Caco-2 (cell line): ENCODE measurements at places on chromosomes 4 and X.
A peak's percentile ranks its signal among the peaks of the same experiment; 100 is the strongest.

- no peak for DNase-seq
Observed at GRCh38 chr4:12016729-12017128, 588.0 kb upstream of the HS3ST1 start.

GRCh38 chrX:65783746-65784145 lies 116.3 kb downstream of the MSN start:
- DNase-seq = no peak

- DNase-seq = no peak
Observed at GRCh38 chr4:163991298-163991865, 496.9 kb downstream of the TMA16 start.

GRCh38 chr4:109590905-109591304 lies 30.9 kb downstream of the MCUB start:
- no peak for DNase-seq

GRCh38 chrX:130125091-130125874 lies 15.0 kb upstream of the ELF4 start:
- no peak for DNase-seq

- no peak for DNase-seq
Observed at GRCh38 chrX:155148724-155149537, 67.3 kb upstream of the VBP1 start.

DNA sequence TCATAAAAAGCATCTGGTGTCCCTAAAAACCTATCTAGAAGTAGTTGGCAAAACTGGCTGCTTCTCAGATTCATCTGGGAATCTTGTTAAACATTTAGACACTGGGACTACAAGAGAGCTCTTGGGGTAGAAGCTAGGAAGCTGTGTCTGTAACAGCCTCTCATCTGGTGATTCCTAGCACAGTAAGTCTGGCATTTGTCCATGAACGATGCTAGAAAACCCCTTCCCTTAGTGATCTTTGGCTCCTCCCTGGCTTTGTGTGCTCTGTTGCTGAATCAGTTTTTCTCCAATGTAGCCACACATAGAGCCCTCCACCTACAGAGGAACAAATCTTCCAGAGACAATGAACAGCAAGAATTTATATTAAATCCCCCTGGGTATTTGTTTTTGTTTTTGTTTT lies 951.7 kb upstream of the LCORL start:
- DNase-seq = no peak

DNA sequence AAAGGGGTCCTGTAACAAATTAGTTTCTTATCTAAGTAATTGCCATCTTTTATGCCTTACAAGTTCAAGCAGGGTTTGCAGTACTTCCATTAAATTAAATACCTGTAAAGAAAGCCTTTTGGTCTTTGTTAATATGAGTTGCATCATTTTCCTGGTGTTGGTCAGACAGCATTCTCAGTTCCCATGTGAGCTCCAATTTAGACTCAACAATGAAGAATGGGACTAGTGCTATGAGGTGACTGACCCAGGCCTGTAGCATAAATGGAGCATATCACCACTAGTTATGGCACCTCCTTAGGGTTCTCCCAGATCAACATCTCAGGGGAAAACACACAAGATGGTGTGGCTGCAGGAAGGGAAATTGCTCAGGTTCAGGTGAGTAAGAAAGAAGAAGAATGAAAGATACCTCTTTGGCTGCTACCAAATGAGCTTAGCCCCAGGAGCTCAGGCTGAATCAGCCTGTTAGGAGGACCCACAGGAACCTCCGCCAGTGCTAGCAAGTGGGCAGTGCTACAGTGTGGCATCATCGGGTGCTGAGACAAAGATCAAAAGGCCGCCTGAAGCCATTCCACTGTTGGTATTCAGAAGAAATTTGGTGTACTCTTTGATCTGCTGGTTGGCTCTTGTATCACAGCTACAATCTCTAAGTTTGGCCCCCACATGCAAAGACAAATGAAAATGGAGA lies 1.8 kb downstream of the TTC29 start:
- peak; percentile 1 for DNase-seq

- DNase-seq = no peak
Observed at GRCh38 chr4:22574880-22575279, 59.0 kb upstream of the ADGRA3 start.

- no peak for DNase-seq
Observed at GRCh38 chr4:95183656-95184408, 364.9 kb downstream of the UNC5C start.

GRCh38 chr4:21203416-21203815 lies 503.2 kb downstream of the PACRGL start:
- no peak for DNase-seq

DNA sequence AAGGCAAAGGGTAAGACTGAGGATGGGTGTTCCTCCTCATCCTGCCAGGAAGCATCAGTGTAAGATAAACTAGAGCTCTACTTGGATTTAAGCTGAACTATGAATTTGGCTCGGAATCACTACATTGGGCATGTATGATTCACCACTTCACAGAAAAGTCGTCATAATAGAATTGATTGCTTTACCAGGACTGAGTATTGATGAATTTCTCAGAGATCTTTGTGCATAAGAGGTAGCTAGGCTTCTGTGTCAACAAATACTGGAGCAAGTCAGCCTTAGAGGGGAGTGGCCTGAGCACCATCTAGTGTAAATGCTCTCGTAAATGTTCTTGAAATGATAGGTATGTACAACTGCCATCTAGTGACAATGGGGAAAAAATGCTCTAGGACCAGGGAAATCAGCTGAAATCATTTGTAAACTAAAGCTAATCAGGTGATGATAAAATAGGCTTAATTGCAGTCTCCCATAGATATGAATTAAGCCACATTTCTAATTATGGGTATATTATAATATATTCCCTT lies 309.5 kb upstream of the FMR1 start:
- peak; percentile 1 for DNase-seq

DNA sequence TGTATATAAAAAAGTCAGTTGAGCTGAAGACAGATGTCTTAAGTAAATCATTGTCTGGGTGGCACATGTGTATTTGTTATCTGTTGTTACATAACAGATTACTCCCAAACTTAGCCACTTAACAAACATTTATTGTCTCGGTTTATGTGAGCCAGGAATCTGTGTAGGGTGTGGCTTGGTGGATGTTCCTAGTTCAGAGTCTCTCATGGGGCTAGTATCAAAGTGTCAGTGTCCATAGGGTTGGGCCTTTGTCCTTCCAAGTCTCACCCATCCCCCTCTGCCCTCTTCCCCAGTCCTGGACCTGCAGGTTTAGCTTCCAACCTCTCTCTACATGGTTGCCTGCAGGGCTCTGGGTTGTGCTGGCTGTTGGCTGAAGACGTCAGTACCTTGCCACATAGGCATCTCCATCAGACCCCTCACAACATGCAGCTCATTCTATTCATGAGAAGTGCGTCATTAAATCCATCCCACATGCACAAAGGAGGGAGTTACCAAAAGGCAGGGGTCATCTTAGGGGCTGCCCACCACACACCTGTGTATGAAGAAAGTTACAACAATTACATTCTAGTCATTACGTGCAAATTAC lies 127.5 kb downstream of the HS3ST1 start:
- DNase-seq = peak; percentile 9

GRCh38 chr4:174217273-174218126 lies 66.0 kb downstream of the FBXO8 start:
- no peak for DNase-seq

DNA sequence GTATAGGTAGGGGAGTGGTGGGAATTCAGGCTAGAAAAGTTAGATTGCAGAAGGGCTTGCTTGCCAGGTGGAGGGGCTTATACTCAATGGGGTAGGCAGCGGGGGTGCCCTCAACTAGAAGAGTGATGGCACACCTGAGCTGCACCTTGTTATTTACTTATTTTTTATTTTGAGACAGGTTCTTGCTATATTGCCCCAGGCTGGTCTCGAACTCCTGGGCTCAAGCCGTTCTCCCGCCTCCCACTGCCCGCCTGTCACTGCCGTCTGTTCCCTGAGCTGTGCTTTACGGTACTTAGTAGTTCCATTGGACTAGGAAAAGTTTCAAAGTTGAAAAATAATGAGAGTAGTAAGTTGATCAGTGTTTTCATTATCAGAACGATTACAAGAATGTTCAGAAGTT lies 2.0 kb downstream of the ZFX start:
- no peak for DNase-seq

GRCh38 chr4:74486905-74487304 lies 42.0 kb downstream of the AREG start:
- no peak for DNase-seq

DNA sequence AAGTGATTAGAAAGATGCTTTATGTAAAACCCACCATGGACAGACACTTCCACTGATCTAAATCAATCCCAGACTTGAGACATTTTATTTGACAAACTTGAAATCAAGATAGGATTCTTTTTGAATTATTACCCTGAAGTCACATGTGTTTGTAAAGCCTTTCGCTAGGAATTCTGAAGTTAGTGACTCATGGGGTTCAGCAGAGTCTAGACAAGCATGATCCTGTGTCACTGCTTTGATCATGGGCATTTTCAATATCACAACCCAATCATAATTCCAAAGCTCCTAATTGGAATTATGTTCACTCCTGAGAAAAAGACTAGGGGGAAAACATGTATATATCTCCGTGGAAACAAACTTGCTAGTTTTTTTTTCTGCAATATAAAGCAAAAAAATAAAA lies 67.5 kb upstream of the BMP3 start:
- DNase-seq = no peak

DNA sequence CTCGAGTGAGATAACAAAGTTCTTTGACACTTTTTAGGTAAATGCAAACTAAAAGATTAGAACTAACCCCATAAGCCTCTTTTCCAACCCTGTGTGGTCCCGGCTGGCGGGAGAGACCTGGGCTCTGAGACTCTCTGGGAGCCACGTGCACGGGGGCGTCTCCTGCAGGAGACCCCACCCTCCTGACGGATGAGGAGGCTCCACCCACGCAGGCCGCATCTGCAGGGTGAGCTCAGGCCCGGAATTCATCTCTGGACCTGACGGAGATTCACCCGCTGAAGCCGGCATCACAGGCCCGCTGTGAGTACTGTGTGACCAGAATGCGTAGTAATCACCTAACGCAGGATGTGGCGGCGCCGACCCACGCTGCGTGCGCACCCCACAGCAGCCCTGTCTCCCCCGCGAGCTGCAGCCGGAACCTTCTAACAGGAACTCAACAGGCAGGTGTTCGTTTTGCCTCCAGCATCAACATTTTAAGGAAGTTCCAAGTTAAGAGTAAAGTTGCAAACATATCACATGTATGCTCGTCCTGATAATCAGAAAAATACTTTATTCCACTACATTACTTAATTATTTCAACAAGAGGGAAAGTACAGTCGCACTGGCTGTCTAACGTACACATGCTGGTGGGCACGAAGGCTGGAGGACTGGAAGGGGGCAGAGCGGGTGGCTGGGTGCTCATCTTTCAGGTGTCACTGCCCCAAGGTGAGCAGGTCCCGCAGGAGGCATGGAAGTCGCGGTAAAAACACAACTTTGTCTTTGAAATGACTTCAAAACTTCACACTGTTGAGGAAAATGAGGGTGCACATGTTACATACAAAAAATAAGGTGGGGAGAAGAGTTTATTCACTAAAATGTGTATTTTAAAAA lies 44.5 kb downstream of the FGFRL1 start:
- DNase-seq = no peak

GRCh38 chr4:140837736-140838135 lies 81.6 kb upstream of the TBC1D9 start:
- DNase-seq = no peak

DNA sequence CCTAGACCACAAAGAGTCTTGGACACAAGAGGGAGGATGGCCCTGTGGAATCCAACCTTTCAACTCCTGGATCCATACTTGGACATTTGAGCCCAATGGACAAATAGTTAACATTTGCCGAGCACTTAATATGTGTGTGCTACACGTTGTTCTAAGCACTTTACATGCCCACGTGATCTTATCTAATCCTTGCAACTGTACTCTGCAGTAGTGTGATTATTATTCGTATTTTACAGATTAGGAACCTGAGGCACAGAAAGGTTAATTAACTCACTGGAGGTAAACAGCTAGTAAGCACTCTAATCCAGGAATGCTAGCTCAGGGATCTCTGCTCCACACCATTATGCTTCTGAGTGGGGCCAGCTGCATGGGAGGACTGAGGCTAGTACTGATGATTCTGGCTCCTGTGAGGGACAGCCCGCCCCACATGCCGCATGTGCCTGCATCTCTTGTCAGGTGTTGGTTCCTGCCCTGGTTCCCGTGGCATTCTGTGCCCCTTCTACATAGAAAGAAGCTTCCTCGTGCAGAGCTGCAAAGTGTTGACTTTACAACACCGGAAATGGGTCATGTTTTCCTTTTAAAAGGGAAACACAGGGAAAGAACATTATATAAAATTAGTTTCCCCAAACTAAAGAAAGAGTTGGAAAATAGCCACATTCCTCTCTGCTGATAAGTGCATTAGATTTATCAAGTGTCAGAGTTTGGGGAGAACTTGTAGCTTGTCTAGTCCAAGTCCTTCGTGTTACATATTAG lies 34.8 kb downstream of the PLAC1 start:
- DNase-seq = no peak

DNA sequence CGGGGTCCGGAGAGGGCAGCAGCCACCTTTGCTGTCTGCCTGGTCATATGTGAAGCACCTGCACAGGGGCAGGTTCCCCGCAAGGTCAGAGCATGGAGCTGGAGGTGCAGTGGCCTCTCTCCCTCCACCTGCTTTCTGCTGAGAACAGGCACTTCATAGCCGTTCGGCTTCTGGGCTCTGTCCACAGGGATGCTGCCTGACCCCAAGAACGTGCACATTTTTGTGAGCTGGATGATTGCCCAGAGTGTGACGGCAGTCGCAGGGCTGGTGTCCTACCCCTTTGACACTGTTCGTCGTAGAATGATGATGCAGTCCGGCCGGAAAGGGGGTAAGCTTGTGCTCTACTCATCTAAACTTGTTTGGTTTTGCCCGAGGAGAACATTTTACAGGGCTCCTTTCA lies 2.5 kb downstream of the SLC25A4 start:
- no peak for DNase-seq
